ENCODE measurements at places on chromosomes 16 and 17.
A peak's percentile ranks its signal among the peaks of the same experiment; 100 is the strongest.

DNA sequence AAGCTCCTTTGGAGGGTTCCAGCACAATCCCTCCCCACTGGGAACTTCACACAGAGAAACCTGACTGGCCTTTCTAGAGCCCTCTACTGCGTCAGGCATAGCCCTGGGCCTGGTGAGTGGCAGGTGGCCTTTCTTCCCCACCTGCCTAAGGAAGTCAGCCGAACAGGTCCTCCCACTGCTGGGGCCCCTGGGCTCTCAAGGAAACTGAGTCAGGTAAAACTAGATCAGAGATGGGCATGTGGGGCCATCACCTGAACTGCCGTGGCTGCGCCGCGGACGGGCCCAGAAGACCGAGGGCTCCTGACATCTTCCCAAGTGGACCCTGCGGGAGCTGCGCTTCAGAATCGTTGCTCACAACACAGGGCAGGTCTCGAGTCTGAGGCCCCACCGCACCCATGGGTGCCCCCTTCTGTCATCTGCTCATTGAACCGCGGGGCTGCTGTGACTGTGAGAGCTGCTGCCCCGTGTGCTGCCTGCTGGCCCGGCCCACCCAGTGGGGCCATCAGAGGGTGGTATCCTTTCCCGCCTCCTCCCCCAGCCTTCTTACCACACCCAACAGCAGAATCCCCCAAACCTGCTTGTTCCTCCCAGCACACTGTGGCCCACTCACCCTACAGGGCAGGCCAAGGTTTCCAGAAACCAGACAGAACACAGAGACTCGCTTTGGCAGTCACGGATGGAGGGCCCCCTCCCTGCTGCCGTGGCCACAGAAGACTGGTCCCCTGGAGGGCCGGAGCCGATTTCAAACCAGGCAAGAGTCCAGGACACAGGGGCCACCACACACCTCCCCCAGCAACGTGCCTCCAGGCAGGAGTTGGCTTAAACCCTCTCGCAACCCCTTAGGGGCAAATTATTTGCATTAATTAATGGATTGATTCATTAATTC is 81.1 kb downstream of the TBC1D16 start:
- no peak for DNase-seq

GRCh38 chr17:17856386-17856785 is 19.6 kb upstream of the SREBF1 start:
- no peak for DNase-seq

DNA sequence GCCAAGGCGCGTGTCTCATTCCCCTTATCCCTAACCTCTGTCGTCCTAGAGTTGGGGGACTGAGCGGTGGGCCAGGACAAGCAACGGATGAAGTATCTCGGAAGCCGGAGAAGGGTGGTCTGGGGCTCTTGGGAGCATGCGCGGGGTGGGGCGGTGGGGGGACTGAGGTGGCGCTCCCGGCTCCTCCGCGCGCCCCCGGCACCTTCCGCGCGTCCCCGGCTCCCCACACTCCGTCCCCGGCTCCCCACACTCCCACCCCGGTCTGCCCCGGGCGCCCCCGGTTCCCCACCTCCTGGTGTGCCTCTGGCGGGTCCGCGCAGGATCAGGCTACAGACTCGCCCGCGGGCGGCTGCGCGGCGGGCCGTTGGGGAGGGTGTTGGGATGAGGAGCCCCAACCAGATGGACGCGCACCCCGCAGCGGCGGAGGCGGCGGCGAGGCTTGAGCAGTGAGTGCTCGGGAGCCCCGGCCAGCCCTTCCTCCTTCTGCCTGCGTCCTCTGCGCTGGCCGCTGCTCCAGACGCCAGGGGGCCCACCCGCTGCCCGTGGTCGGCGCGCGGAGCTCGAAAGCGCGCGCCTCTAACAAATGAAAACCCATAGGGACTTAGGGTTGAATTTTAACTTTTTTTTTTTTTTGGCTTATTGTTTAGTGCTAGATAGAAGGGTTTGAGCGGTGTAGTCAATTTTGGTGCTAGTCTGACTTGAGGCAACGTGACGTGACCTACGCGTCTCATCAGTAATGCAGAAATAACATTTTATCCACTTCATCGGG is 5.6 kb upstream of the CRYM start:
- DNase-seq, result peak; percentile 59

DNA sequence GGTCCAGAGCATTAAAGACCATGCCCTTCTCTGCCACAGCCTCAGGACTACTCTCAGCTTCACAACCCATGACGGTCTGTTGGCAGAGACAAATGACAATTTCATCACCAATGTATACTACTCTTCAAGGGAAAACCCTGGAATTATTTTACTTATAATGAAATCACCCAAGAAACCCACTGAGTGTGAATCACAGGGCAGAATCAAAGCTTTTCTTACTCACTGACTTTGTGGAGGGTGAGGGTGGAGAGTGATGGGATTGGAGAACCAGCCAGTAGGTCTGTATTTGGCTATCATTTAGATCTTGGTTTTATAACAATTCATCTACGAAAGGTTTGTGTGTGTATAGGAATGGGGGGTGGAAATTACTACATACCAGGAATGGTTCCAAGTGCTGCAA is 442.6 kb downstream of the SHISA9 start:
- no peak for DNase-seq

DNA sequence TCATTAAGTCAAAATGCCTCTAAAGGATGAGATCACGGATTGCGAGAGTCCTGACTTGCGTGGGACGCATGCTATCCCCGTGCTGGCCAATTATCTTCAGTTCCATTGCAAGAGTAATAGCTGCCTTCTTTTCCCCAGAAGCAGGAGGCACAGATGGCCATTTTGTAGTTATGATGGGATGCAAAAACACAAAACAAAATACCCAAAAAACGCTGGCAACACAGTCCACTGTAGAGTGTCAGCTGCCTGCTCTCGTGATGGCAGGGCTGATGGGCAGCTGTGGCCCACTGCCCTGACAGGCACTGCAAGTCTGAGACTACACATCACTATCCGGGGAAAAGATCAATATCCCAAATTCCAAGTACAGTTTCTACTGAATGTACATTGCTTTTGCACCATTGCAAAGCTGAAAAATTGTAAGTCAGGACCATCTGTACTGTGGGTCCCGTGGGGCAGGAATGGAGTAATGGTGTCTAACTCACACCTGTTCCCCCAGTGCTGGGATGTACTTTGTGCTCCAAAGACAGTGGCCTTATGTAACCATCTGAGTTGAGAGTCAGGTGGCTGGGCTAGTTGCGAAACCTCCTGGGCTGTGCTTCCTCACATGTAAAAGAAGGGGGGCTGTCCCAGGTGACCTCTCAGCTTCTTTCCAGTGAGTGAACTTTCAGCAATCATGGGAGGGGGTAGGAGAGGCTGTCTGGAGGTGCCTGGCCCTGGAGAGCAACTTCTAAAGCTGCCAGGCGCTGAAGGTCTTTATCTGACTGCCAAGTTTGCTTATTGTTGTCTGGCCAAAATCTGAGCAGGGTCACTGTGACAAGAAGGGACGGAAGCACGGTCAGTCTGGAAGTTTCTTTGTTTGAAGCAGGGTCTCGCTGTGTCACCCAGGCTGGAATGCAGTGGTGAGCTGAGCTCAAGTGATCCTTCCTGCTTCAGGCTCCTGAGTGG is 4.7 kb downstream of the SLC47A1 start:
- DNase-seq, result peak; percentile 54

GRCh38 chr16:61885343-61885742 is 150.9 kb downstream of the CDH8 start:
- no peak for DNase-seq

DNA sequence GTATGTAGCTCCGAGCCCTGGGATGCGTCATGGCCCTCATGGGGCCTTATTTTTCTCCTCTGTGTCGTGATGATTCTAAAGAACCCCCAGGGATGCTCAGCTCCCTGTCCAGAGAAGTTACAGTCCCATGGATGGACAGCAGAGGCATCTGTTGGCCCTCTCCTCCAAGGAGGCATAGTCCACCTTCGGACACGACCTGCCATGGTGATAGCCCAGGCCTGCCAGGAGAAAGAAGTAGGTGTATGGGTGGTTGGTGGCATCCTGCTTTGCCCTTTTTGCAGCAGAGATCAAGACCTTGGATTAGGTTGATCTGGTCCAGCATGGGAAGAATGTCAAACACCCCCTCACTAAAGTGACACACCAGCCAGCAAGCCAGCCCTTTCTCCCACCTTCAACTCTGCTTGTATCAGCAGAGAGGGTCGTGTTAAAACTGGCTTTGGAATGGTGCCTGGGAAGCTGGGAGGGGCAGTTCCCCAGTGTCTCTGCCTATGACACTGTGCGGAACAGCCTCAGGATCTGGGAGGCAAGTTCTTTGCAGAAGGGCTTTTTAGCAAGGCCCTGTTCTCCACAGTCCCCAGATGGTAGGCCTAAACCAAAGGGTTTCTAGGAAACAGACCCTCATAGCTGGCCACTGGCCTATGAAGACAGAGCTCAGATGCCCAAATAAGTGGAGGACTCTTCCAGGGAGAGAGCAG is 259.9 kb upstream of the RPL38 start:
- no peak for DNase-seq

DNA sequence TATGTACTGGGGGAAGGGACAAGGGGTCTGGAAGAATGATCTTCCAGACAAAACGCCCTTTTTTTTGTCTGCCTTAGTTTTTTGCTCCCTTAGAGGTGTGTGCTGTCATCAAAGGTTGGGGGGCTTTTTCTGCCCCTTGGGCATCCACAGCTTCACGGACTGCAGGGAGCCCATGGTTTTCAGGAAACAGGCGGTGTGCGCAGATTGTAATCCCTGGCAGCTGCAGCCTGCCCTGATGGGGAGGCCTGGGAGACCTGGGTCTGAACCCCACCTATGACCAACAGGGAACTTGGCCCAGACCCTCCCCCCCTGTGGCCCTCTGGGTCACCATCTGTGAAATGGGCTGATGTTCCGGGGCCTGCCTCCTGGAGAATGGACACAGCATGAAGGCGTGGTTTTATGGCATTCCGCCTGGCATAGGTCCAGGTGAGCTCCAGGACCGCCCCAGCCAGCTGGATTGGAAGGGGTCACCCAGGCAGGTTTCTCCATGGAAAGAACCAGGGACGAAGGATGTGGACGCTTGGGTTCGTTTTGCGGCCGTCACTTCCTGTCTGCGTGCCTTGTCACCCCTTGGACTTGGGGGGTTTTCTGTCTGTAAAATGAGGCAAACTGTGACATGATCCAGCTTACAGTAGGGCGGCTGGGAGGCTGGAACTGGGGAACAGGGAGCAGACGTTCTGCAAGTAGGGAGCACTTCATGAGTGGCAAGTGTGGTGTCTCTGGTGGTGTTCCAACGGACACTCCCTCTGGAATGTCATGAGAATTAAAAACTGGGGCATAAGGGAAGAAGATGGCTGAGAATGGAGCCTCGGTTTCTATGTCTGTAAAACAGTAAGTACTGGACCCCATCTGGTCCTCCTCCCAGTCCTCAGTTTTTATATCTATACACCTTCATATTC is 1.5 kb downstream of the CPNE2 start:
- no peak for DNase-seq

DNA sequence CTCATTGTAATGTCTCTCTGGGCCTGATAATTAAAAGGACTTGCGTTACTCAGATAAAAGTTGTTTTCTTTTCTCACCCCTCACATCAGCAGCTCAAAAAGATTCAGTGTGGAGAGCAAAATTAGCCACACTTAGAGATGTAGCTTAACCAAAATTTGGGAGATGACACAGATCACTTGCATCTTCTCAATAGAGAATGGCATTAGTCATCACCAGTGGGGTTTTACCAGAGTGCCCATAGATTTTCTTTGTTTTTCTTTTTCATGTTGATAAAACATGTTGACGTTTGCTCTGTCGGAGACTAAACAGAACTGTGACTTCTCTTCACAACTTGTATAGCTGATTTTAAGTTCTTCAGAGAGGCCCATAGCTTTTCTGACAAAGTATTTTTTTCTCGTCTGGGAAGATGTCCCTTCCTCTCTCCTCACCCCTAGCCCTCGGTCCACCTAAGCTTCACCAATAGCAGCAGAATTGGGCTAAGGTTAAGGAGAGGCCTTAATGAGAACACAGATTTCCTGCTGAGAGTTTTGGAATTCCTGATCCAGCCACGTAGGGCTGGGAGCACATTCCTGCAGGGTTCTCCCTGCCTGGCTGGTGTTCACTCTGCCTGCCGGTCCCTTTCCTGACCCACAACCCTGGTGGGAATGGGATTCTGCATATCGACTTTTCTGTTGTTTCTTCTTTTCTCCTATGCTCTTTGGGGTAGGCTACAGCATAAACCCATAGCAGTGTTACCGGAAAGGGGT is 92.6 kb downstream of the CACNG3 start:
- no peak for DNase-seq

DNA sequence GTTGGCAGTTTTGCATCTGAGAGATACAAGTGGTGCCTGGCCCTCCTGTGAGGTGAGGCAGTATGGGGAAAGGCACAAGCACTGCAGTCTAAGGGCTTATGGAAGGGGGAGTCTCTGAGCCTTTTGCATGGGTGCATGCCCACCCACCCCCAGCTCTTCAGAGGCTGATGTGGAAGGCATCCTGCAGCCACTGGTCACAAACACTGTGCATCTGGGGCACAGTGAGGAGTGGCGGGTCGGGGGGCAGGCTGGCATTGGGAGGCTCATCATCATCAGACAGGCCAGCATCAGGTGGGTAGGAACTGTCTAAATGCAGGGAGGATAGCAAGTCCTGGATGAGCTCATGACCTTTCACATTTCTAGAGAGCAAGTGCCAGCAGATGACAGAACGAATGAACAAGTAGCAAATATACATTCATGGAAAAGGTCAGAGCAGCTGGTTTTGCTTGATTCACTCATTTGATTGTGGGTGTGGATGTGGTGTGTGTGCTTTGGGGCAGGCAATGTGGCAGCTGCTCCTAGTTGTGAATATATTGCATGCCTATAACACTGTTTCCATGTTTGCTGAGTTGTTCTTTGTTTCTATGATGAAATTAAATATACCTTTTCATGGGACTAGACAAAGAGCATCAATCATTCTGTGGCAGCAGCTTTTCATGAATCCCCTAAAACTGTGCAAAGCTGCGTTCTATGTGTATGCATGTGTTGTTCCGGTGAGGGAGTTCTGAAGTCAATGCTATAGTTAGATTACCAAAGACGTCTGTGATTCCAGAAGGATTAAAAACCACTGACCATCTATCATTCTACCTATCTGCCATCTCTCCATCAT is 29.2 kb downstream of the TRIM25 start:
- no peak for DNase-seq

DNA sequence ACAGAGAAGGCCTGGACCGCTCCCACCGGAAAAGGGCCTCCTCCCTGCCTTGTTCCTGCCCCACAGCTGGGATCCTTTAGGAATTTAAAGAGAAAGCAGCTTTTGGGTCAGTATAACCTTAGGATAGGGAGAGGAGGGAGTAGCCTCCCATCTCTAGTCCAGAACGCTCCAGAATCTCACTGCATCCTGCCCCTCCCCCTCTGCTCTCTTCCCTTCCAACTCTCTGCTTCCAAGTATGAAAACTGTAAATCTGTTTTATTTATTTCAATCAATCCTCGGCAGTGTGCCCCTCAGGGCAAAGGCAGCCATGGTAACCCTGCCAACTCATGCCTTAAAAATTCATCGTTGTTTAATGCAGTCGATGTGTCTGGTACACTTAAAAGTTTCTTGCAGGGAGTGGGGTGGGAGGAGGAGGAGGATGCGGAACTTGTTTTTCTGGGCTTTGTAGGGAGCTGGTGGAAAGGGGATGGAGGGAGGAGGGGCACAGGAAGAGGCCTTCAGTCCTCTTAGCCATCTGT is 21.2 kb upstream of the MTSS2 start:
- peak; percentile 16 for DNase-seq

- no peak for DNase-seq
These were observed 91.4 kb upstream of the DYNLRB2 start for GRCh38 chr16:80449392-80449791.

- no peak for DNase-seq
These were observed 878 bp downstream of the KRT10 start for GRCh38 chr17:40821536-40821935.

Data from NCI-H524 (cell line).